ENCODE measurements at places on chromosomes 2 and 18.

DNA sequence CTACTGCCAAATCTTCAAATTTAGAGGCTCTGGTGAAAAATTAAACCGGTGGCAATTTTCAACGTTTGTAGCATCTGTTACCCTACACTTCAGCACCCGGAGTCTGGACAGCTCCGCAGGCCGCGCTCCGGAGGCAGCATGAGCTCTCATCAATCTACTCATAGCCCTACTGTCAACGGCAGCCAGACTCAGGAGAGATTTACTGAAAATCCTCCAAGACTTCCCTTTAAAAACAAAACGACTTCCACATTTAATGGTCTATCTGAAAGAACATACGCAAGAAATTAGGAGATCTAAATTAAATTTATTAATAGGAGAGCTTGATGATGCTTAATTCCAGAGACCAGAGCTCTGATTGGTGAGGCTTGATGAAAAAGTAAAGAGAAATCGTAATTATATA, 970 bp upstream of the ADCYAP1 start:
- DNase-seq, result peak; percentile 60

- no peak for DNase-seq
Observed at GRCh38 chr18:73742957-73743356, 404.7 kb downstream of the FBXO15 start.

GRCh38 chr18:36934884-36935283, 106.0 kb downstream of the KIAA1328 start:
- DNase-seq, result no peak

DNA sequence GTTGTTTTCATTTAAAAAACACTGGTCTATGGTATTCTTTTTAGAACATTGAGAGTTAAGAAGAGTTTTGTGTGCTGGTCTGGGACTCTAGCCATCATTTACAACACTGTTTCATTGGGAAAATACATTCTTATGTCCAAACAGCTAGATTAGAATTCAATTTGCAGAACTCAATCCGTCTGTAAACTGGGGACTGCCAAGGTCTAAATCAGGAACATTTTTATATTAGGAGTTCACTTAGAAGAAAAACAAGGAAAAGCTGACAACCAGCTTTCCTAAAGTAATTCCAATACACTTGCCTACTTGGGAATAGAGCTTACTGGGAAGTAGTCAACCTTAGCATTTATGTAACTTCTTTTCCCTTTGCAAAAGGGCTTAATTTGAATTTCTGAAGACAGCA, 91.5 kb upstream of the RNF152 start:
- DNase-seq, result no peak

GRCh38 chr2:174343343-174343622, 8.5 kb downstream of the SP9 start:
- DNase-seq, result no peak

All from DMS79 treated with DMSO at 0.1 percent for 48 hours (cell line).